ENCODE measurements at places on chromosomes 5 and 9. TPM values are rescaled to one million over a fixed set of nuclear protein-coding genes. Genes with fewer than 3 reads are reported as not detected.

LRRC19 gene
- total RNA-seq, result not detected

OR1Q1 gene
- not detected for total RNA-seq

CDH9 gene
- total RNA-seq, result not detected

C9orf50 gene
- 0.31 TPM for total RNA-seq

ADAMTSL2 gene
- total RNA-seq, result 0.17 TPM

RFESD gene
- 4.0 TPM for total RNA-seq

SLC45A2 gene
- not detected for total RNA-seq

CCNJL gene
- not detected for total RNA-seq

GFI1B gene
- total RNA-seq, result 0.12 TPM

ALDH1B1 gene
- 10.2 TPM for total RNA-seq

- DNase-seq, result no peak
These were observed 135.6 kb downstream of the DOCK2 start for GRCh38 chr5:169772688-169773087.

DNA sequence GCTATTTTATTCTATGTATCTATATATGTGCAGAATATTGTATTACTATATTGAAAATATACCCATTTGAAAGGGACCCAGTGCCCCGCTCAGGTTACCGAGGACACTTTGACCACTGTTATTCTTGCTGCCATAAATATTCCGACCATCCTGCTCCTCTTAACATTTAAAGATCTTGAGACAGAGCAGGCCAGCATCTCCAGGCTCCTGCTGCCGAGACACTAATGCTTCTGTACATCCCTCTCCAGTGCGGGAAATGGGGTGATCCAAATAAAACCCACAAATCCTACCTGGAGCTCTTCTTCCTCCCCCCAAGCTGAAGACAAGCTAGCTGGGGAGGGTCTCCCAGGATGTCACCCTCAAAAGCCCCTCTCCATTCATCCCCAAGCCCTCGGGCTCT lies 3.9 kb downstream of the SH3PXD2B start:
- DNase-seq, result no peak

GRCh38 chr5:59187857-59188256 lies 605.0 kb downstream of the RAB3C start:
- DNase-seq, result no peak

DNA sequence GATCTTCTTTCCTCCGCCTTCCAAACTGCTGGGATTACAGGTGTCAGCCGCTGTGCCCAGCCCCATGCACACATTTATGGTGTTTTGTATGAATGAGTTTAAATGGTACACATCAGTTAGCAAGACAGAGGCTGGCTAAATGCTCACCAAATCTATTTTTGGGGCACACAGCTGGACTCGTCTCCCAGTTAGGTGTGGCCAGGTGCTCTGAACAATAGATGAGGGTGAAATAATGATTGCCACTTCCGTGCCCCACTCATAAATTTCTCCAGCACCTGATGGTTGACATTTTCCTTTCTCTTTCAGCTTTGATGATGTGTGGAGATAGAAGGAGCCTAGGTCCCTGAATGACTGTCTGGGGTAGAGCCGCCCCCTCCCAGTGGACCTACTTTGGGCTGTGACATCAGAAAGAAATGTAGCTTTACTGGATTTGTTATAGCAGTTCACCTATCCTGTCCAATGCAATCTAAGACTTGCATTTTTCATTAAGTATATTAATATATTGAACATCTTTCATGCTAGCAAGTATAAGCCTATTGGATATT lies 8.6 kb upstream of the RAPGEF1 start:
- DNase-seq, result peak; percentile 29

DNA sequence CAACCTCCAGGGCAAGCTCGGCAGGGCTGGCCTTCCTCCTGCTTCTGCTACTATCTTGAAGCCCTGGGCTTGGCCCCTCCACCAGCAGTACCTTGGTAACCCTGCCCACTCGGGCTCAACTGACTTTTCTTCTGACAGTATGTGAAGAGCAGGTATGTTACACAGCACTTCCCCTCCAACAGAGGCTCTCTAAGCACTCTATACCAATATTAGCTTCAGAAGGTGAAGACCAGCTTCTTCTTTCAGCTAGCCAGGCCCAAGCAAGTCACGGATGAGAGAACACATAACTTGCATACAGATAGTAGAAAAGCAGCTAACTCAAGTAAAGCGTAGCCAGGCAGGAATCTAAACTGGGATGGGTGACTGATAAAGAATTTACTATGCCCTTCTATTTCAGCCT lies 64.3 kb downstream of the FEM1C start:
- DNase-seq, result no peak

DNA sequence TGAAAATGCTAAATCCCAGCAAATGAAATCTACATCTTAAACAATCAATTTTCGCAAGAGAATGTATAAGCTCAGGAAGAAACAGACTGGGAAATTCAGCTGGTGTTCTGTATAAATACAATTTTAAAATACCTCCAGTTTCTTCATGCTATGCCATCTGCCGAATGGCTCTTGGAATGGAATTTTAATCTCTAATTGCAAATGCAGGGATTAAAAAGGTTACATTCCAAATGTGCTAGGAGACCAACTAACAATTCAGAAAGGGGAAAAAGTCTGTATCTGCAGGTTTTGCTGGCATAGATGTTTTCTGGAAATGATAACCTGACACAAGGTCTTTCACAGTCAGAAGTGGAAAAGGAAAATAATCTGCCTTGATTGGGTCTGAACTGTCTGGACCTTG lies 379.7 kb downstream of the MAT2B start:
- DNase-seq, result no peak

- DNase-seq, result no peak
These were observed 128.2 kb upstream of the NFIB start for GRCh38 chr9:14441976-14442651.

DNA sequence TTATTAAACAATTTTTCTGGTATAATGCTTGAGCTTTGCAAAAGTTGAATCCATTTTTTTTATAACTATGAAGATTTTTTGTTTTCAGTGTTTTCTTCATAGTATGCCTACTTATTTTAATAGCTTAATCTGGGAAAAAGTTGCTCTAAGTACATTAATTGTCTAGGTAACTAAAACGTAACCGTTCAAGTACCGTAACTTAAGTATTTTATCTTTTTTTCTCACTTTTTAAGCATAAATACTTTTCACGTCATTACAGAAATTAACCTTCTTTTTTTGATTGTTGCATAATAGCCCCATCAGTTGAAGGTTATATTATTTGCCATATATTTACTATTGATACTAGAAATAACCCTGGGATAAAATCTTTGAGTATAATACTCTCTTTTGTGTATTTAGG lies 15.2 kb downstream of the TNPO1 start:
- no peak for DNase-seq

GRCh38 chr9:91315191-91315590 lies 46.5 kb downstream of the AUH start:
- no peak for DNase-seq

GRCh38 chr9:128457207-128457606 lies 1.4 kb downstream of the ODF2 start:
- DNase-seq, result no peak

GRCh38 chr9:69176471-69177171 lies 2.5 kb downstream of the TJP2 start:
- DNase-seq, result no peak

GRCh38 chr5:160539431-160539830 lies 117.8 kb downstream of the PTTG1 start:
- peak; percentile 82 for DNase-seq

- no peak for DNase-seq
These were observed 9.6 kb downstream of the LRRC8A start for GRCh38 chr9:128891321-128892220.

- DNase-seq, result peak; percentile 54
These were observed 82.4 kb downstream of the ZNF354C start for GRCh38 chr5:179142434-179143198.

- DNase-seq, result no peak
These were observed 182.7 kb downstream of the ENC1 start for GRCh38 chr5:74457876-74458275.

GRCh38 chr5:150043657-150044328 lies 42.6 kb downstream of the CSF1R start:
- no peak for DNase-seq

DNA sequence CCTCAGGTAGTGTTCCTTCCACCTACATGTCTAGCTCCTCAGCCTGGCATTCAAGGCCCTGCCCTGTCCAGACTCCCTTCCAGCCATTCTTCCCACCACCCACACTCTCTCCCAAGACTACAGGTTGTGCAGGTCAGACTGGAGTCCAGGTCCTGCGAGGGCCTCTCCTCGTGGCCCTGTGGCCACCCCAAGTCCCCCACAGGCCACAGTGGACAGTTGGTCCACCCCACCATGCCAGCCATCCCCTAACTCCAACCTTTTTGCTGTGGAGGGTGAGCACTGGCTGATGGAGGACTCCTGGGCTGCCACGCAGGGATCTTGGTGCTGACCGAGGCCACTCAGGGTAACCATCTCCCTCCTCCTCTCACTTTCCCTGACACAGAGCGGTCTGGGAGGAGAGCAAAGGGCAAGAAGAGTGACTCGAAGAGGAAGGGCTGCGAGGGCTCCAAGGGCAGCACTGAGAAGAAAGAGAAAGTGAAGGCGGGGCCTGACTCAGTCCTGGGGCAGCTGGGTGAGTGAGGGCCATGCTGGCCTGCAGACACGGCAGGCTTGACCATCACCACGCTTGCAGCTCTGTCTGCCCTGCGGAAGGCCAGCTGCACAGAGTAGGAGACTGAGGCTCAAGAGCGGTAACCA lies 51.0 kb downstream of the JADE2 start:
- no peak for DNase-seq

- DNase-seq, result no peak
These were observed 3.6 kb upstream of the NPR3 start for GRCh38 chr5:32707418-32707997.

DNA sequence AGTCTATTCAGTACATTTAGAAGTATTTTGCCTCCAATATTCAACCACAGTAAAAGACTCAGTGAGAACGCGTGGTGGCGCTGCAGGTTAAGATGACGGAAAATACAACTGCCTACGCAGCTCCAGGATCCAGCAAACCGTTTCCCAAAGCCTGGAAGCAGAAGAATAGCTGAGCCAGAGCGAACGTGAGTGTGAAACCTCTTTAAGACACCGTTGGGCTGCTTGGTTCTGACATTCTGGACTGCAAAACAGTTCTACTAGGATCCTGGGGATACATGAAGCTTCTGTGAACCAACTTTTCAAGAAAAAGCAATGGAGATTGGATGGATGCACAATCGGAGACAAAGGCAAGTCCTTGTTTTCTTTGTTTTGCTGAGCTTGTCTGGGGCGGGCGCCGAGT lies at the start of gene PCDHB16:
PCDHB16 (plus strand) TSS at position 140 of the 400 bp plus-strand sequence; CDS start at position 313, 173 bp downstream.
- DNase-seq, result no peak

- DNase-seq, result no peak
These were observed 16.9 kb downstream of the COL5A1 start for GRCh38 chr9:134658378-134658955.

DNA sequence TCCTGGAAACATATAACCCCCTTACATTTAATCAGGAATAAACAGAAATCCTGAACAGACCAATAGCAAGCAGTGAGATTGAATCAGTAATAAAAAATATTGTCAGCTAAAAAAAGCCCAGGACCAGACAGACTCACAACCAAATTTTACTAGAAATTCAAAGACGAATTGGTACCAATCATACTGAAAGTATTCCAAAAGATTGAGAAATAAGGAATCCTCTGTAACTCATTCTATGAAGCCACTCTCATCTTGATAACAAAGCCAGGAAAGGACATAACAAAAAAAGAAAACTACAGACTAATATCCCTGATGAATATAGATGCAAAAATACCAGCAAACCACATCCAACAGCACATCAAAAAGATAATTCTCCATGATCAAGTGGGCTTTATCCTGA lies 714.0 kb downstream of the SEMA5A start:
- no peak for DNase-seq

DNA sequence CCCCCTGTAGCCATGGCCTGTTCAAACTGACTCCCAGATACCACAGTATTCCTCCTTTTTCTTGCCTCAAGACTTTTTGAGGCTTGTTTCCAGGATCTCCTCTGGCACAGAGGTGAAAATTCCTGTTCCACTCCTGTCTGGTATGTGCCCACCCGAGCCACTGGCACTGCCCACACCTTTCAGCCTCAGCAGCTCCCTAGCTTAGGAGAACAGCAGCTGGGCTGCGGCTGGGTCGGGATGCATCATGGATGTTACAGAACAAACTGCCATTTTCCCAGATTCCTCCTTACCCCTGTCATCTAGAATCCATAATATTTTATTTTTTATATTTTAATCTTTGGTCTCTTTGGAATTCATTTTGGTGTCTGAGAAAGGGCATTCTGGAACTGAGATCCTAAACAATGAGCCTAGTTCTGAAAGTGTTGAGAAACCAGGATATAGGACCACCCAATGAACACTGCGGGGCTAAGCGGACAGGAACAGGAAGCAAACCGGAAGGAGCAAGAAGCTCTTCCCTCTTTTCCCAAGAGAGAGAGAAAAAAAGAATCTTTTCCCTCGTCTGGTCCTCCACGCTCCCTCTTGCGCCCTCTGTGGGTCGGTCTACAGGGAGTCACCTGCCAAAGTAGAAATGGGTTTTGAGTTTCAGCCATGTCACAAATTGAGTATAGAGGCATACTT lies 12.5 kb downstream of the OR2S2 start:
- DNase-seq, result peak; percentile 72

DNA sequence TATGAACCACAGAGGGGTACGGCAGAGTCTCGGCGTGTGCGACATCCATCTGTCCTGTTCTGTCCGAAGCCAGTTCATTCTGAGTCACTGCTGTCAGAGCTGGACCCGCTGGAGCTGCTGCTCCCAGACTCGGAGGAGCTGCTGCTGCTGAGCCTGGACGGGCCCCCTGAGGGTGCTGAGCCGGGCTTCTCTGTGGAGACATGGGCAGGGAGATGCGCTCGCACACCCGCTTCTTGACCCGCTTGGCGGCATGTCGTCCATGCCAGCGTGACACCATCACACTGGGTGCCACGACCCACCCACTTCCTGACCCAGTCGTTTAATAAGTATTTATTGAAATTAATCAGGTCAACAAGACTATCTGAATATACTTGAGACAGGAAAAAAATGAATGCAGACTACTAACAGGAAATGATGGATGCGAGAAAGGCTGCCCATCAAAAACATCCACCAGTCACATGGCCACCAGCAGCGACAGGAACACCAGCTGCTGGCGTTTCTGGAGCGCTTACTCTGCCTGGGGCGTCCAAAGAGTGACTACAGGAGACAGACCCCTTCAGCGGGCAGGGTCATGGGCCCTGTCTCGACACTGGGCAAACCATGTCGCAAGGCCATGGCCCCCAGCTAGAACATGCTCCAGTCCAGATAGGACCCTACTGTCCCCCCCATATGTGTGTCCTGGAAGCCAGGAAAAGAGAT lies 8.4 kb downstream of the BRD3OS start:
- no peak for DNase-seq

DNA sequence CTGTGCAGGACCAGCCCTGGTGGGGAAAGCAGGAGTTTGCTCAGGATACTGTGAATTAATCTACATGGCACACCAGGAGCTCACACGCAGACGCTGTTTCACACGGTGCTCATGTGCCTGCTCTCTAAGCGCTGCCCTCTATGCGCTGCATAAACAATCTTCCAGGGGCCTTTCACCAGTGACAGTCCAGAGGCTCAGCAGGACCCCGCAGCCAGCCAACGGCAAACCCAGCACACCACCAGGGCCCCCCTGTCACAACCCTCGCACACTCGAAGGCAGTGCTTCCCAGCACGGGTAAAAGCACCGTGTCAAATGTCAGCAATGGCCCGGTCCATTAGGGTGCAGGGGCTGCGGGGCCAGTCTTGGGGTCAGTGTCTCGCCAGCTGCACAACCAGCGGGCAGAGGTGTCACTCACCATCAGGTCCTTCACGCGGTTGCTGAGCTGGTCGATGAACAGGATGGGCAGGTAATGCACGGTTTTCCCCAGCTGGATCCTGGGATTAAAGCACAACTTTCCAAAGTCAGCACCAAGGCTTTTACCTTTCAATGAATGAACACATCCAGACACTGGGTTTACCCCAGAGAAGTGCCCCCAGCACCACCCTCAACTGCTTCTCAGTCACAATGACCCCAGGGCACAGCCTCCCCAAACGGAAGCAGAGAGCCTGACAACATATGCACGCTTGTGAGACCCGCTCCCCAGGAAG lies 7.3 kb downstream of the CLPTM1L start:
- DNase-seq, result no peak

Data from activated T-cell treated with anti-CD3 and anti-CD28 coated beads, Interleukin-2, amount 50 U/mL, for 72 hours (primary cell).